NCI-H1105 (cell line): ENCODE measurements at places on chromosomes 3 and 15.
A peak's percentile ranks its signal among the peaks of the same experiment; 100 is the strongest.

GRCh38 chr3:144033863-144034262 lies 62.2 kb downstream of the DIPK2A start:
- DNase-seq: no peak

GRCh38 chr3:113454057-113454456 lies 12.8 kb upstream of the CFAP44 start:
- no peak for DNase-seq

GRCh38 chr3:40853474-40853873 lies 328.7 kb downstream of the ZNF621 start:
- no peak for DNase-seq

GRCh38 chr3:108485146-108485545 lies 25.2 kb downstream of the MYH15 start:
- DNase-seq: no peak

DNA sequence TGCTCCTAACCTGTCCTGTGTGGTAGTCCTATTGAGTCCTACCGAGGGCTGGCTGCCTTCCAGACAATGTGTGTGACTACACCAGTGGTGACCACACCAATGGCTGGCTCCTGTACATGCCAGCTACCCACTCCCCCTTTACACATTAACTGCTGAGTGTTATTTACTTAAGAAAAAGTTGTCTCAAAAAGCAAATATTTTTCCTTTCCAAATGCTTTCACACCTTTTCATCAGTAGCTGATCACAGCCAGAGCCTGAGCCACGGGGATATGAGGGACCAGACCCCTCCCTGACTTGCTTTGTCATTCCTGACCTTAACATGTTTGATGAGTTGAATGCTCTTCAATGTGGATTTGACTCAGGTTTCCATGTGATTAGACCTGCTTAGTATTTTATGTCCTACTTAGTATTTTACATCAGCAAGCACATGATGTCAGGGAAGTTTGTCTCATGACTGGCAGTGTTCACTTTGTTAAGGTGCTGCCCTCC lies 29.6 kb upstream of the GREM1 start:
- no peak for DNase-seq

GRCh38 chr3:125350597-125350996 lies 24.5 kb downstream of the ZNF148 start:
- DNase-seq: no peak

GRCh38 chr3:86333636-86334035 lies 657.3 kb downstream of the VGLL3 start:
- DNase-seq: no peak

GRCh38 chr15:67114846-67115585 lies 49.6 kb downstream of the SMAD3 start:
- no peak for DNase-seq

- peak; percentile 55 for DNase-seq
Measured at GRCh38 chr3:124952282-124952855, 17.8 kb upstream of the MUC13 start.

GRCh38 chr3:61688307-61688984 lies 127.1 kb downstream of the PTPRG start:
- DNase-seq: no peak

DNA sequence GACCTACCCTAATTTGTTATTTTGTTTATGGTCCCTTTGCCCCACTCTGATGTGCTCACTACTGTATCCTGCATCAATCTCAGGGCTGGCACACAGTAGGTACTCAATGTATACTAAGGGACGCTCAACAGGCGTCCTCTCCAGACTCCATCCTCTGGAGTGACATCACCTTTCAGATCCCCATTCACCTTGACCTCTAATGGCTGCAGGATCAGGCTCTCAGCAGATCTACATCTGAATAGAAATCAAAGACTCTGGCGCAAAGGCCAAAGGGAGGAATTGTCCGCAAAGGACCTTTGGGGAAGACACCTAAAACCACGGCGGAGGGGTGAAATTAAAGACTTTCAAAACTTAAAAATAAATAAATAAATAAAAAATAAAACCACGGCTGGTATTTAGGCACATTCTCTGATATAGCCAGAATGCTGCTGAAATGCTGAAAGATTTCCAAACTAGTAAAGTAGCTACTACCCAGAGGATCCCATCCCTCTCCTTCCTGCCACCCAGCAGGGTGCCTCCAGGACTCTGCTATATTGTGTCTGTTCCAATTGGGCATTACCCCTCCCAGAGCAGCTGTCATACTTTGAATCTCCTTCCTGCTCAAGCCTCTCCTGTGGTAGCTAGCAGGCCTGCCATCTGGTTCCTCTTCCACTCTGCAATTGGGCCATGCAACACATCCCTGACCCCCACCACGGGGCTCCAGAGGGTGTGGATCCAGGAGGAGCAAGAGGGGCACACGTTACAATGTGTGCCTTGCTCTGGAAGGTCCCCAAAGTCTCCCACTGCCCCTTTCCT lies 6.1 kb downstream of the SHF start:
- DNase-seq: no peak

DNA sequence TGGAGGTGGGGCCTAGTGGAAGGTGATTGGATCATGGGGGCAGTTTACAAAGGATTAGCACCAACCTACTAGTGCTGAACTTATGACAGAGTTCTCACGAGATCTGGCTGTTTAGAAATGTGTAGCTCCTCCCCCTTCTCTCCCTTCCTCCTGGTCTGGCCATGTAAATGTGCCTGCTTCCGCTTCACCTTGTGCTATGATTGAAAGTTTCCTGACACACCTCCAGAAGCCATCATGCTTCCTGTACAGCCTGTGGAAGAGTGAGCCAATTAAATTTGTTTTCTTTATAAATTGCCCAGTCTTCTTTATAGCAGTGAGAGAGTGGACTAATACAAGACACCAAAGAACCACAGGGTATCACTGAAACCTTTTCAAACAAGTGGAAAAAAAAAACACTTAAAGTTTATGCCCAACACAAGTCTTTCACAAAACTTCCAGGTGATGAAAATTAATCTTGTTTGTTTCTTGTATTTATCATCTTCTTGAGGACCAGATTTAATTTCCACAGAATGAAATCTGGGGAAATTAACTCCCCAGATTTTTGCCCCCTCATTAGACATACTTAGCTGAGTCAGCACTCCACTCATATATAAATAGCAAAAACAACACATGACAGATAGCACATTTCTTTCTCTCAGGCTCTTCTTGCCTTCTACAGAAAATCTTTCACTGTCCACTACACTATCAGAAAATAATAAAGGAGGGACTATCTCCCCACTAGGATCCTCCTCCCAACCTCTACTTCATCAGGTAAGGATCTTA lies 847.2 kb downstream of the TUSC7 start:
- DNase-seq: no peak

DNA sequence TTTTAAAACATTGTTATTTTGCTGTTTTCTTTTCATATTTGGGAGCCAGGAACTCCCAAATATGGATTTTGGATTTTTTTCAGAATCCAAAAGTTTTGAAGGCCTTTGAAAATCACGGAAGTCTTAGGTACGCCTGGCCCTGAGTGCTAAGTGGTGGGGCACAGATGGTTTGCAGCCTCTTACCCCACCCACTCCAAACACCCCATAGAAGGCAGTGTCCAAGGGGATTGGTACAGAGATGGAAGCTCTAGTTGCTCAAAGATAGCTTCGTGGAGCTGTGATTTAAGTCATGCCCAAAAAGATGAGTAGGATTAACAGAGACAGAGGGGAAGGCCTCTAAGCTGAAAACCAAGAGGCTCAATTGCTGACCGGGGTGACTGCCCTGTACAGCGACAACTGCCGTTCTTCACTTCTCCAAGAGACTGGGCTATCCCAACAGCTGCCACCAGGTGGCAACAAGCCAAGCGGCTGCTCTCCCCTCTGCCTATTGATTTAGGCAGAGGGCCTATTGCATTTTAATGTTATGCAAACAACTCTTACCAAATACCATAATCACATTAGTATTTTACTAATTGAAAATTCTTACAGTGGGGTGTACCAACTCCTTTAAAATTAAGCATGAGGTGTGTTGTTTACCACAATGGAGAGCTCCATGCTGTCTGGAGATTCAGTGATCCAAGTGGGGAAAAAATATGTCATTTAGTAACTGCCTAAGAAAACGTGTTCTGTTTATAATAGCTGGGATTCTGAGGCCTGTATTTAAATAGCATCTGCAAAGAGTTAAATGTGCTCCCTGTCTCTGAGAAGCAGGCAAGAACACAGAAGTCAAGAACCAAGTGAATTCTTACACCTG lies 64.0 kb upstream of the C15orf61 start:
- peak; percentile 84 for DNase-seq

GRCh38 chr15:84634228-84634837 lies 19.8 kb downstream of the WDR73 start:
- no peak for DNase-seq

GRCh38 chr3:6807967-6808588 lies 52.8 kb upstream of the GRM7 start:
- DNase-seq: peak; percentile 16

DNA sequence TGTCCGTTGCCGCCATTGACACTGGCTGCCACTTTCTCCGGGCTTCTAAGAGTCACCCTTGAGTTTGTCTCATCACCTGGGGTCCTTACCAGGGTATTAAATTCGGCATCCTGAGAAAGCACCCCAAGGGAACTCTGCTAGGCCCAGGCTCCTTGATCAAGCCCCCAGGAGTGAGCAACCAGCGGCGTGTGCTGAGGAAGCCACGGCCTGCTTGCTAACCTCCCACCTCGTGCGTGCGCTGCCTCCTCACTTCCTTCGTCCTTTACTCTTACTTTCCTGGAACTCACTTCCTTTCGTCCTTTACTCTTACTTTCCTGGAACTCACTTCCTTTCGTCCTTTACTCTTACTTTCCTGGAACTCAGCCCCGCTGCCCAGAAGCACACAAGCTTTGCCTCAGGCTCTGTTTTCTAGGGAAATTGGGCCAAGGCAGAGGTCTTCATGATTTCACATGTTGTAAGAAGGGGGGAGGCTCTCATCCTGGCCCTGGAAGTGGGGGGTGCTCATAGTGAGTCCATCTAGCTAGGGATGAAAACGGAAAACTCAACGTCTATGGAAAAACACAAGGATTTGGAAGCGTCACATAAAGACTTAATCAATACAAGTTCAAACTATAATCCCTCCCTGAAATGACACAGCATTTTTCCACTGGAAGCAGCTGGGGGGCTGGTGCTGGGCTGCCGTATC lies 36.7 kb upstream of the BDH1 start:
- DNase-seq: no peak

- no peak for DNase-seq
Measured at GRCh38 chr3:101690972-101691371, 4.5 kb upstream of the RPL24 start.

DNA sequence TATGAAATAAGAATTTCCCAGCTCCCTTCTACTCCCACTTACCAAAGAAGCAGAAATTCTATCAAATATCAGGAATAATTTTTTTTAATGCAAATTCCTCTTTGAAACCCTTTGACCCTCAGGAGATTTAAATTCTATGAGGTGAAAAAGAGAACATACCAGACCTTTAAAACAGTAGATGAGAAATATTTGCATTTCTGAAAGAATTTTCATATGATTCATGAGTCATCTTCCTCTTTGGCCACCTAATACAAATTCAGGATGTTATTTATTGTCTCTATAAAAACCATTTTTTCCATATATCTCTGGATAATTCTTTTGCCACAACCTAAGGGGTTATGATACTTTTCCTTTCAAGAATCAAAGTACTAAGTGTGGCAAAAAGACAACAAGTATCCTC lies 67.3 kb upstream of the ST3GAL6 start:
- no peak for DNase-seq

DNA sequence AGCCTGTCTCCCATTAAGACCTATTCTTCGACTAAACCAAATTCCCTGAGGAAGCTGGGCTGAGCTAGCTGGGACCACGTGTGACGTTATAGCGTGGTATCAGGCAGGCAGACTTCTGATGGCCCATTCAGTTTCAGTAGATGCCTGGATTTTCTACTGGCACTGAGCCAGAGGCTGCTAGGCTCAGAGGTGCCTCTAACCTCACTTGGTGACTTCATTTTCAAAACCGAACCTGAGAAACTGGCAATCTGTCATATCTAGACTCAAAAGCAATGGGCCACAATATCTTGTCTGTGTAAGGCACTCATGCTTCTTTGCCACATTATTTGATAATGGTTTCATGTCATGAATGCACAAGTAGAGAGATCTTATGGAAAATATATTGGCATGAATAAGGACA lies 352.1 kb upstream of the AZI2 start:
- DNase-seq: no peak

DNA sequence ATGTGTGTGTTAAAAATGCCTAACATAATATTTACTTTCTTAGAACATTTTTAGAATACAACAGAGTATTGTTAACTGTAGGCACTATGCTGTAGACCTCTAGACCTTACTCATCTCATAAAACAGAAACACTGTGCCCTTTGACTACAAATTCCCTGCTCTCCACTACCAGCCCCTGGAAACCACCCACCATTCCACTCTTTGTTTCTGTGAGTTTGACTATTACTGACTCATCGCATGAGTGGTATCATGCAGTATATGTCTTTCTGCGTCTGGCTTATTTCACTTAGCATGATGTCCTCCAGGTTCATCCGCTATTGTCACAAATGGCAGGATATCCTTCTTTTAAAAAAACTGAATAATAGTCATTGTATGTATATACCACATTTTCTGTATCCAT lies 216.7 kb upstream of the CFAP20DC start:
- DNase-seq: no peak

- DNase-seq: no peak
Measured at GRCh38 chr3:98766924-98767323, 3.8 kb downstream of the ST3GAL6 start.

DNA sequence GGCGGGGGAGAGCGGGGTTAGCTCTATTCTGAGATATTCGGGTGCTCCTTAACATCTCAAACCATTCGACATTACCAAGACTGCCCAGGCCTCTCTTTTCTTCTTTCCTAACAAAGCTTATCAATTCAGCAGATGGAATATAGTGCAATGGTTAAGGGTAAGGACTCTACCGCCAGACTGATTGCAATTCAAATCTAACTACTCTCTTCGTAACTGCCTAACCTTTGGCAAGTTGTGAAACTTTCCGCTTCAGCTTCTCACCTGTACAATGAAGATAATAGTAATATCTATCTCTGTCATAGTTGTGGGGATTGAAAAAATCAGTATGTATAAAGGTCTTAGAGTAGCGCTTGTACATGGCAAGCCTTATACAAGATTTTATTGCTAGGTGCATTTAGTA lies 972 bp downstream of the UBA5 start:
- no peak for DNase-seq

- no peak for DNase-seq
Measured at GRCh38 chr15:76057332-76058000, 2.3 kb upstream of the TMEM266 start.

- no peak for DNase-seq
Measured at GRCh38 chr3:128603313-128603712, 47.3 kb downstream of the RPN1 start.

DNA sequence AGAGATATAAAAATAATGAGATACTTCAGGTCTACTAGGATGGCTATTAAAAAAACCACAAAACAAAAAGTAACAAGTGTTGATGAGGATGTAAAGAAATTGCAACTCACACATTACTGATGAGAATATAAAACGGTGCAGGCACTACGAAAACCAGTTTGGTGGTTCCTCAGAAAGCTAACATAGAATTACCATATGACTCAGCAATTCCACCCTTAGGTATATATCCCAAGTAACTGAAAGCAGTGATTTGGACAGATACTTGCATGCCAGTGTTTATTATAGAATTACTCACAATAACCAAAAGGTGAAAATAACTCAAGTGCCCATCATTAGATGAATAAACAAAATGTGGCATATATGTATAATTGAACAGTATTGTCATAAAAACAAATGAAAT lies 87.5 kb upstream of the MELTF start:
- no peak for DNase-seq
